ENCODE measurements at places on chromosomes 7 and 10.

DNA sequence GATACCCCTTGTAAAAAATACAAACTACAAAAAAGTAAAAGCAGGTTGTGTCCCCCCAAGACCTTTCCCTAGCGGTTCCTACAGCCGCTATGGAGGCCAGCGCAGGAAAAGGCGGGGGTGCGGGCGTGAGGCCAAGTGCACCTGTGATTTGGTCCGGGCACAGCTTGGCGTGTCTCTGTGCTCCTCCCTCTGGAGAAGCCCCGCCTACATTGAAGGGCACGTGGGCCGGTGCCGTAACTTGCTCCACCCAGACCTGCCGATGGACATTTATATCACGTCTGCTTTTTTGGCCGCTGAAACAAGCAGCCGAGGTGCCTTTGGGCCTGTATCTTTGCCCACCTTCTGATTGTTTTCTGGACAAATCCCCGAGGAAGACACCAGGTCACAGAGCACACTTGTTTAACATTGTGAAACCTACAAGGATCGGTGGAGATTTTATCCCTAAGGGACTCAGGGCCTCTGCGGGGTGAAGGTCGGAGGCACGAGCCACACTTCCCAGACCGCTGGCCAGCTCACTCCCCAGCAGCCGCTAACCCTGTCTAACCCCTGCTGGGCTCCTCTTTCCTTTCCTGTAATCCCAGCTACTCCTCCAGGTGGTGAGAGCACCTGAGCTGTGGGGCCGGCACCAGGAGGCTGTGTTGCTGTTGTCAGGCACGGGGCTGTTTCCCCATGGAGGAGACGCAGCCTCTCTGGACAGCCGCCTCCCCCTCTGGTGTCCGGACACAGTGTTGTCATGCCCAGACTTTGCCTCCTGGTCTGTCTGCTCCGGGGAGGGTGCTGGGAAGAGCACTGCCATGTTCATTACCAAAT is 18.8 kb upstream of the INPP5A start:
- DNase-seq: no peak

GRCh38 chr10:113666682-113667252 is 2.9 kb upstream of the NRAP start:
- peak; percentile 33 for DNase-seq

GRCh38 chr7:131040467-131040932 is 287.2 kb upstream of the MKLN1 start:
- DNase-seq: peak; percentile 82

- DNase-seq: peak; percentile 80
These were observed 11.9 kb downstream of the FLNC start for GRCh38 chr7:128841921-128842673.

DNA sequence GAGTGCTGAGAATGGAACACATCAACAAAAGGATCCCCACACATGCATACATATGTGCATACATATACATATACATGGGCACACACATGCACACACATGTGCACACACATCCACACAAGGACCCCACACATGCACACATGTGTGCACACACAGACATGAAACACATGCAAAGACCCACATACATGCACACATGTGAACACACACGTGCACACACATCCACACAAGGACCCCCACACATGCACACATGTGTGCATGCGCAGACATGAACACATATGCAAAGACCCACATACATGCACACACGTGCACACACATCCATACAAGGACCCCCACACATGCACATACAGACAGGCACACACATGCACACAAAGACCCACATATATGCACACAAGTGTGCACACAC is 104.4 kb upstream of the ADARB2 start:
- DNase-seq: no peak

DNA sequence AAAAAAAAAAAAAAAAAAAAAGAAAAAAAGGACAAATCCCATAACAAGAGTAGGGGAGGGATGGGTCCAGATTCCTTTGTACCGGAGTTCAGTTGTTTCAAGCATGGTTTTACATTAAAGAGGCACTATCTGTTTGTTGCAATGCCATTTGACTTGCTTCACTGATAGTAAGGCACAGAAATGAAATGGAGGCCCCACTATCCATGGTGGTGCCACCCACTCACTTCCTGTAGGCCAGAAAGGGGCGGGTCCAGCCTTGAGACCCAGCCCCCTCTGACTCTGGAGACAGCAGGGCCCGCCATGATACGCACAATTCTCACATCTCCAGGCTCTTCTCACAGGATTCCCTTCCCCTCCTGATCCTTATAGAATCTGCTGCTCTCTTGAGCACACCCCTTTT is 100.0 kb downstream of the CLEC2L start:
- DNase-seq: peak; percentile 23

GRCh38 chr10:74234569-74234968 is 83.5 kb downstream of the ADK start:
- DNase-seq: peak; percentile 35

DNA sequence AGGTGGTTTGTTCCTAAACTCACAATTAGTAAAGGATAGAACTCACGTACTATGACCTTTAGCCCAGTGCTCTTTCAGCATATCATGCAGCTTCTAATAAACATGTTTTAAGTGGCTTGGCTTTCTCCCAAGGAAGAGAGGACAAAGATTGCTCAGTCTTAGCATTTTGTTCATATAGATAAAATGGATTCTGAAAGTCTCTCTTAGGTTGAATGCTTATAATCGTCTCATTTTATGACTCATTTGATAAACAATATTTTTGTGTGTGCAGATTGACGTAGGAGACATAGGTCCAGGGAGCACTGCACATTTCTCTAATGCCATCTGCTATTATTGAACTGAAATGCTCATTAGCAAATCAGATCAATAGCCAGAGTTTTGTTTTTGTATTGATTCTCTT is 44.8 kb downstream of the GNAT3 start:
- peak; percentile 47 for DNase-seq

- peak; percentile 31 for DNase-seq
These were observed 202.6 kb upstream of the FOXK1 start for GRCh38 chr7:4479367-4480039.

GRCh38 chr7:47576031-47576865 is 5.7 kb downstream of the TNS3 start:
- DNase-seq: peak; percentile 58

GRCh38 chr7:155793720-155794119 is 18.5 kb downstream of the SHH start:
- DNase-seq: no peak

- no peak for DNase-seq
These were observed 573 bp downstream of the TFR2 start for GRCh38 chr7:100640517-100641440.

DNA sequence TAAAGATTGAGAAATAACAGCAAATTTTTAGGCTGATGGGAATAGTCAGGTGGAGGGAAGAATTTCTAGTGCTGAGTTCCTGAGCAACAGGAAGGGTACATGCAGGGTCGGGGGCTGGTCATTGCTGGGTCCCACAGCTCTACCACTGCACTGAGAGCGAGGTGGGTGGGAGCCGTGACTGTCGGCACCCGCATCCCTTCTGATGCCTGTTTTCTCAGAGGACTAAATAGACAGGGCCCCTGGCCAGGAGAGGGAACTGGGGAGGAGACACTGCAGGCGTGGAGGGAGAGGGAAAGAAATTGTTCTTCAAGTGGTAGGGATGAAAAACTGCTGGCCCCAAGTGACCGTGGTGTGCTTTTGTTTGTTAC is 7.3 kb downstream of the GTPBP4 start:
- no peak for DNase-seq

DNA sequence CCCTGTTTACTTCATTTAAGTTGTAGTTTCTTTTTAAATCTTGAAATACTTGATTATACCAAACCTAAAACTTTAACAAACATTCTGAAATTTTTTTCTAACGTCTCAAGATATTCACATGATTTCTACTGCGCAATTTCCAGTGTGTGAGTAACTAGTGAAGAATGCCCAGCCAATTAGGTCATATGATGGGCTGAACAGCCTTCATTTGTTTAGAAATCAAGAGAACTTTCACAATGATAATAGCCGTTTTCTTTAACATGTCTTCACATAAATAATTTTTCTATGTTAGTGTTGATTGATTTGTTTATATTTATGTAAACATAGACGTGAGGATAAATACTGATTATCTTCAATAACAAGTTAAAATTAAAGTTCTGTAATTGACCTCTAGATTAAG is 21.8 kb downstream of the STAM start:
- DNase-seq: peak; percentile 95
